CD4-positive, alpha-beta T cell treated with Interleukin-6 at 100 ng/mL for 8 hours (primary cell): ENCODE measurements at places on chromosomes 2 and 18.

DNA sequence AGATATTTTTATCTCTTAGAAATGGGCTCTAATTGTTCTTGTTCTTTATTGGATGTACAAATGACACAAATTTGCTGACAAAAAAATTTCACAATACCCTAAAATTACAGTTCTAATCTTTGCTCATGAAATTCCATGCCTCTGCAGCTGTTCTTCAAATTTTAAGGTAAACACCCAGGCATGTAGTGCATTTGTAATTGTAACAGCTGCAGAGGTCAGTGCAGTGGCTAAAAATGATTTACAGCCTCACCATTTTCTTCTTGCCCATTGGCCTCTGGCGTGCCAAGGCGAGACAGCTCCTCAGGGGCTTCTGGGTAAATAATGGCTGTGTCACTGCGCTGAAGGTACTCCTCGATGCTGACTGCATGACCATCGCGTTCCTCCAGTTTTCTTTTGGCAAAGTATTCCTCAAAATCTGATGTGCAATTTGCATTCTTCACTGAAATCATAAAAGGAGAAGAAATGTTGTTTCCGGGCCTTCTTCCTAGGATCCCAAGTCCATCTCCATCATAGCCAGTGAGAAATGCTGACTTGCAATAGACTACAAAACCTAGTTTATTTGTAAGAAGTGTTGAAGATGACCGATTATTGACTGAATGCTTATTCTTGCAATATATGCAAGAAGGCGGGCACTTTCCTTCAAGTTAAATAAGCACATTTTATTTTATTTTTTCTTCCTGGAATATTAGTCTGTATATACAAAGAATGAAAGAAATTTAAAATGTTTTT, 115.2 kb downstream of the ZEB2 start:
- no peak for DNase-seq

DNA sequence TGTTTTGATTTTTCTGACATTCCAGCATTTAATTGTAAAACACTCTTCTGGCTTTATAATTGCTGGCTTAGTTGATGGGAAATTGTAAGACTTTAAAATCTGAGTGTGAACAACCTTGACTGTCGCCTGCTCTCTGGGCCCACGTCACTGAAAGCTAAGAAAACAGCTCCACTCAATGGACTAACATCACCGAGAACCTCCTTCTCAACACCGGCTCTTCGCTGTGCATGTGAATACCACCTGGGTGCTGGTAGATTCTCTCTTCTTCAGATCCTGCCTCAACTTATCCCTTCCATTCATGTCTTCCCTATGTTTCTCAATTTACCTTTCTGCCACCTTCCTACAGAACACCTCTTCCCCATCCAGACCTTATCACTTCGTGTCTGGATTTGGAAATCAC, 523.1 kb upstream of the ID2 start:
- DNase-seq, result no peak

DNA sequence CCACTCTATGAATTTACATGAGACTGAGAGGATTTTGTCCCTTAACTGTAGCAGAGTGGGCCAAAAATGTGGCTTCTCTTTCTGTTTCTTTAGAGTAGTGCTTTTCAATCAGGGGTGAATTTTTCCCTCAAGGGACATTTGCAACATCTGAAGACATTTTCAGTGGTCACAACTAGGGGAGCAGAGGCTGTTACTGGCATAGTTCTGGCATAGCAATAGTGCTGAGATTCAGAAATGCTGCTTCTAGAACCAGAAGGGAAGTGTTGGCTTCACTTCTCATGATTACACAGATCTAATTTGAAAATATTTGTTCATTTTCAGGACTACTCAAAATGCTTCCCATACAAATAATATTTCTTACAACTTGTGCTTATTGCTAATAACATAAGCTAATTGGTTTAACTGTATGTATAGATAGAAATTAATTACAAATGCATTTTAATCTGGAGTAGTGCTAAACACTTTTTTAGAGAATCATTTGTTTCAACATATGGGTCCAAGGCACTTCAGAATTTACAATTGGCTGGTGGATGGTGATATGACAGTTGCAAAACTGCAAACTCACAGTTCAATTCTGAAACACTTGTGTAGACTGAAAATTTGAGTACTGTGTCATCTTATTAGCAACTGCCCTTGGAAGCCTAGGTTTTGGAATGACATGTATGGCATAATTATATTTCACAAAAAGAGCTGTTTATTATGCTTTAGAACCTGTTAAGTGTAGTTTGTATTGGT, 526.7 kb downstream of the THSD7B start:
- no peak for DNase-seq

- DNase-seq, result peak; percentile 59
These were observed at the start of gene PSTPIP2 for GRCh38 chr18:46071653-46072375. TSS of gene PSTPIP2 (minus strand) at chr18:46072260. CDS start at chr18:46072188, 72 bp downstream.

DNA sequence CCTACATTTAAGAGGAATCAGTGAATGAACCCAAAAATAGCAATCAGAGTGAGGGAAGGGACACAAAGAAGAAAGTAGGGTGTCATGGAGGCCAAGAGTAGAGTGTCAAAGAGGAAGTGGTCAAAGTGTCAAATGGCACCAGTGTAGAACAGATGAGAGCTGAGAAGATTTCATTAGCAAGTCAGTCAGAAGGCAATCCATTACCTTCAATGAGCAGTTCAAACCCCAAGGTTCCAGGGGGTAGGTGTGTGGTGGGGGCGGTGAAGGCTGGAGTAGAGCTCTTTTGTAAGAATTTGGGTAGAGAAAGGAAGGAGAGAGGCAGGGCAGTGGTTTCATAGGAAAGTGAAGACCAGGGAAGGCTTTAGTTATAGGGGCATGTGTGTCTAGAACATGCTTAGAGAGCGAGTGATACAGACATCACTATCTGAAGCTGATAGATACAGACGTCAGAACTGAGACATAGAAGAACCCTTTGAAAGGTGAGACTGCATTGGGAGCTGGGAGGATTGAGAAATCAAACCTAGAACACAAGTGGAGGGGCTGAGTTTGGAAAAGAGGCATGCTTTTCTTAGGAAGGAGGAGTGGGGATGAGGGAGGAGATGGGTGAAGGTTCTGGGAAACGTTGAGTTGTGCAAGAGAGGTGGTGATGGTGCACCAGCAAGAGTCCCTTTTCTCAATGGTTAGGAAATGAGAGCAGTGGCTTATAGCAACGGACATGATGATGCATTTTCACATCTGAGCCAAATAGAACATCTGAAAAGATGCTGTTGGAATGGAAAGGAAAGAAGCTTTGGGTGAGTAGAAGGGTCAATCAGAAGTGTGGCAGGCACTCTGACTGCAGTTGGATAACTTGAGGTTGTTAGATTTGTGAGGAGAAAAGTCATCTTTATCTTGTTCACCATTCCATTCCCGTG, 48.9 kb upstream of the IL1RL1 start:
- DNase-seq, result no peak

GRCh38 chr2:212592695-212593094, 54.1 kb upstream of the ERBB4 start:
- no peak for DNase-seq

DNA sequence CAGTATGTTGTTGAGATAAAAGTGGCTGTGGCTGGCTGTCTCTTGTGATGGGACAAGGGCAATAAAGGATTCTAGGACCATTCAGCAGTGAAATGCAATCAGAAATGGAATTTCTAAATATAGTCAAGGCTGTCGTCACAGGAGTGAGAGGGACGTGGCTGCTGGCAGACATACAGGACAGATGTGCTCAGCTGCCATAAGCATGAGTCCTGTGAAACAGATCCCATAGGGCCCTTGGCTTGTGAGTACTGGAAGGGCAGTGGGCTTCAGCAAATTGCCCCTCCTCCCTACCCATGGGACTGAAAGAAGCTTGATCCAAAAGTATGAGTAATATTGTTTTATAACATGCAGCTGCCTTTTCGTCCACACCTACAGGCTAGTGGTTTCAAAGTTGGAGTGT, 4.2 kb upstream of the CNNM3 start:
- DNase-seq, result no peak

GRCh38 chr2:45771261-45771660, 119.8 kb downstream of the PRKCE start:
- DNase-seq, result no peak

- DNase-seq, result no peak
These were observed 21.5 kb upstream of the BIN1 start for GRCh38 chr2:127128445-127128904.

- no peak for DNase-seq
These were observed 18.6 kb downstream of the PTCD3 start for GRCh38 chr2:86124683-86125082.

DNA sequence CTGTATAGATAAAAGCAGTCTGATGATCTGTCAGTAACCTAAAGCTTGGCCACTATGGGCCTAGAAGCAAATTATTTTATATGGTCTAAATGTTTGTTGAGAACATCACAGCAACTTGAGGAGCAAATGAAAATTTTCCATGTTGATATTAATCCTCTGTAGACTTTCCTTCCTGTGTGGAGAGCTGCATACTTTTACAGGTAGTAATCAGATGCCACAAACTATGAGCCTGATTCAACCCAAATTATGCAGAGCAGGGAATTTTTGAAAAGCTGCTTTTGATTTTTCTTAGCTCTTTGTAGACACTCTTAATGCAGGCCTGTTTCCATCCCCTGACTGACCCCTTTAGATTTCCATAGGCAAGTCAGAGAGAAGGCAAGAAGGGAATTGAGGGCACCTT, 17.3 kb downstream of the PAX3 start:
- DNase-seq, result no peak

DNA sequence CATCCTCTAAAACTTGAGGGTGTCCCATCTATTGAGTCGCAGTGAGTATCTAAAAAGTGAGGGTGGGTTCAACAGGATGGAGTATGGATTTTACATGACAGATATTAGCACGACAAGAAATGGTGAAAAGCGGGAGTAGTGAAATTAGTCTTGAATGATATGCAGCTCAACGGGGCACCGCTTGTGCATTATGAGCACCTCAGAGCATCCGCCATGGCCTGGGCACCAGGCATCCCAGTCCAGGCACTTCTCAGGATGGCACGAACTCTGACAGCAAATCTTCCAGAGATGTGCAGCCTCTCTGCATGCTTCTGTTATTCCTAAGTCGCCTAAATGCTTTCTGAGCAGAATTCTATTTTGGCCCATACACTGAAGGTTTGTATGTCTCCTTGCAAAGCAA, 57.1 kb downstream of the ZNF516 start:
- no peak for DNase-seq

DNA sequence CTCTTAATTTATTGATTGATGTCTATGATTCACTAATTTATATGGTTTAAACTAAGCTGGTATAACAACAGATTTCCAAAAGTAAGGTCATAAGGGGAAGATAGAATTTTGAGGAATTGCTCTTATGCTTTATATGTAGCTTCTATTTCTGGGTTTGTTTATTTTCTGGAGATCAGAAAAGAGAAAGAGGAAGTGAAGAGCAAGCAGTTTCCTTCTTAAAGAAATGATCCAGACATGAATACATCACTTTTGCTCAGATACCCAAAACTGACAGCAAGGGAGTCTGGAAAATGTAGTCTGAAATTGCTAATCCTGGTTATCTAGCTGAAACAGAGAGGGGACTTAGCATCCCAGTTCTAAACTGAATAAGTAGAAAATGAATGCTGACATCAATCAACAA, 912.5 kb upstream of the CRIM1 start:
- no peak for DNase-seq

DNA sequence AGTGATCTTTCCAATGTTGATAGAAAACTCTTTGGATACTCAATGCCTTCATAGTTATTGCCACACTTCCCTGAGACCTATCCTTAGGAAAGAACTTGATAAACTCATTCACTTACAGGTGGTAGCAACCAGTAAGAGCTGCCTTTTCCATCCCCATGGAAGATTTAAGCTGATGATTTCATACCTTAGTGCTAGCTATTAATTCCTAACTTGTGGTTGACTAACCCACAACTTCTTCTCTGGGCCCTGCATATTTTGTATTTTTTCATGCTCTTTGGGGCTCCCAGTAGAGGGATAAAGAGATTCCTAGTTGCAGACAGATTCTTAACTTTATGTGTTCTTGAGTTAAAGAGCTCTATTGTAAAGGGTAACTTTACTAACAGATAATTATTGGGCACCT, 25.2 kb upstream of the SIX3 start:
- DNase-seq, result no peak

DNA sequence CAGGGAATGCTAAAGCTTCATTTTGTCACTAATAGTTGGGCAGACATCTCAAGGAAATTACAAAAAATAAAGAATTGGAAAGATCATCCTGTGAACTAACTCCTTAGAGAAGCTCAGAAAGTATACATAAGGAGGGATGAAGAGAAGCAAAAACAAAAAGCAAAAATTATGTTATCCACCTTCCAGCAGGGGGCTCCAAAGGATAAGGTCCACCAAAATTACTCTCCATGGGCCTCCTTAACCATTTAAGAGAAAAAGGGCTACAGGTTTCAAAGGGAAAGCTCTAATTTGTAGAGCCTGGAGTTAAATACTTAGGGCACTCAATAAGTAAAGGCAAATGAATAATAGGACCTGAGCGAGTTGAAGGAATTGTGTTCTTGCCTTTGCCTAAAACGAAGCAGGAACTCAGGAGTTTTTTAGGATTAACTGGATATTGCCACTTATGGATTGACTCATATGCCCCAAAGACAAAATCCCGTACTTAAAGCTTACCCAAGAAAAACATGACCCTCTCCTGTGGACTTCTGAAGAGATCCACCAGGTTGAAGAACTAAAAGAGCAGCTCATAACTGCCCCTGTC, 1167.9 kb downstream of the DSC3 start:
- no peak for DNase-seq

DNA sequence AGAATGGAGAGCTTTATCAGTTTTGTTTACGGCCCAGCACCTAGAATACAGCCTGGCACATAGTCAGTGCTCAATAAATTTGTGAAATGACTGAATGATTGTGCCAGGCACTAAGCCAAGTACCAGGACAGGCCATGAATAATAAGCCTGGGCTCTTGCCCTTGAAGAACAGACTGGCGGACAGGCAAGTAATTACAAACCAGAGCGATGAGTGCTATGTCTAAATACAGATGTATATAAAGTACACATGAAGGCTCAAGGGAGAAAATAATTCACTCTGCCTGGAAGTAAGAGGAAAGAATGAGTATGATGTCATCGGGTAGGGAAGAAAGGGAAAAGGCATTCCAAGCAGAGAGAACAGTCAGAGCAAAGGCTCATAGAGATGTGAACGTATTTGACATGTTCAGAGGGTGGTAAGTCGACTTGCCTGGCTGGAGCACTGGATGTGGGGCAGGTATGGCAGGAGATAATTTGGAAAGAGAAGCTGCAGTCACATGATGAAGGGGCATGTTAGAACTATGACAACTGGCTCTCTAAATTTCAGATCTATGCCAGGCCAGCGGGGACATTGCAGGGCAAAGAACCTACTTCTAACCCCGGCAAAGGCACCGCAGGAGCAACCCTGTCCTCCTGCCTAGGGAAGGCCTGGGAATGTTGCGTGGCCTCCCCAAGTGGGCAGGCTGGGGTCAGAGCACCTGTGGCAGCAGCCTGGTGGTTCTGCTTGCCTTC, 119.1 kb upstream of the STPG4 start:
- DNase-seq, result no peak

- DNase-seq, result no peak
These were observed 123.7 kb downstream of the DIS3L2 start for GRCh38 chr2:232085164-232085563.

GRCh38 chr2:52084759-52085158, 1052.8 kb upstream of the NRXN1 start:
- DNase-seq, result no peak

DNA sequence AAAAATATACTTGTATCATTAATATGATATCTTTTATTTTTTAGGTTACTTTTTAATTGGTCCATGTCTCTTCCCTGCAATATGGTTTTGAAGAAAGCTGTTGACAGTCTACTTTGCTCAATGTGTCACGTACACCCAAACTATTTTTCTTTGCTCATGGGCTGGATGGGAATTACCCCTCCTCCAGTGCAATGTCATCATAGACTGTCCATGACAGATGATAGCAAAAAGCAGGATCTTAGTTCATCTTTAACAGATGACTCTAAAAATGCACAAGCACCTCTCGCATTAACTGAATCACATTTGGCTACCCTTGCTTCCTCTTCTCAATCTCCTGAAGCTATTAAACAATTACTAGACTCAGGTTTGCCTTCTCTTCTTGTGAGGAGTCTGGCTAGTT, 112.9 kb upstream of the TTC27 start:
- no peak for DNase-seq
